ENCODE measurements at places on chromosomes 5 and 9.

DNA sequence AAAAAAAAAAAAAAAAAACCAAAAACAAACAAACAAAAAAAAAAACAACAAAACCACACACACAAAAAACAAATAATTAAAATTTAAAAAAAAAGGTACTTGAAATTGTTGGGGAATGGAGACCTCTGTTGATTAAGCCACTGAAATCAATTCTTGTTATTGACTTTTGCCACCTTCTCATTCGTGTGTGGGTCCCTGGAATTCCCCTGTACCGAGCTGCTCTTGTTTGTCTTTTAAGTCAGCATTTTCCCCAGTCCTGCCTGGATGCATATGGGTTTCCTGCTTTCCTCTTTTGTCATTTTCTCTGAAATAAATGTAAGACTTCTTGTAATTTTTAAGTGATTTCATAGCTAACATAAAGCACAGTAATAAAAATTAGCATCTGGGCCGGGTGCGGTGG lies 45.5 kb downstream of the GPBP1 start:
- DNase-seq = no peak

DNA sequence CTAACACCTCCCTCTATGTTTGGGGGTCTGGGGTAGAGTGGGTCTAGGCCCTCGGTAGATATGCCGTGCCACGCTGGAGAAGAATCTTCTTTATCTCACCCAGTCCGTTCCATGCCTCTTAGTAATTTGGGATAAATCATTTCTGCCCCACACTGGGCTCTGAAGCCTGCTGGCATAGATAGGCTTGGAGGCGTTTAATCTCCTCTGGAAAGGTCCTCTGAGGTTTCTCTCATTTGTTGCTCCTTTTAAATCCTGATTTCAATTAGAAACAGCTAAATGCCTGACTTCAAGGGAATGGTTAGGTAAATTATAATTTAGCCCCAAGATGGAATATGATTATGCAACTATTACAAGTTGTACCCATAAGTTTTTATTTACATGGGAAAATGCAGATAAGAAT lies 57.8 kb upstream of the AKNA start:
- no peak for DNase-seq

DNA sequence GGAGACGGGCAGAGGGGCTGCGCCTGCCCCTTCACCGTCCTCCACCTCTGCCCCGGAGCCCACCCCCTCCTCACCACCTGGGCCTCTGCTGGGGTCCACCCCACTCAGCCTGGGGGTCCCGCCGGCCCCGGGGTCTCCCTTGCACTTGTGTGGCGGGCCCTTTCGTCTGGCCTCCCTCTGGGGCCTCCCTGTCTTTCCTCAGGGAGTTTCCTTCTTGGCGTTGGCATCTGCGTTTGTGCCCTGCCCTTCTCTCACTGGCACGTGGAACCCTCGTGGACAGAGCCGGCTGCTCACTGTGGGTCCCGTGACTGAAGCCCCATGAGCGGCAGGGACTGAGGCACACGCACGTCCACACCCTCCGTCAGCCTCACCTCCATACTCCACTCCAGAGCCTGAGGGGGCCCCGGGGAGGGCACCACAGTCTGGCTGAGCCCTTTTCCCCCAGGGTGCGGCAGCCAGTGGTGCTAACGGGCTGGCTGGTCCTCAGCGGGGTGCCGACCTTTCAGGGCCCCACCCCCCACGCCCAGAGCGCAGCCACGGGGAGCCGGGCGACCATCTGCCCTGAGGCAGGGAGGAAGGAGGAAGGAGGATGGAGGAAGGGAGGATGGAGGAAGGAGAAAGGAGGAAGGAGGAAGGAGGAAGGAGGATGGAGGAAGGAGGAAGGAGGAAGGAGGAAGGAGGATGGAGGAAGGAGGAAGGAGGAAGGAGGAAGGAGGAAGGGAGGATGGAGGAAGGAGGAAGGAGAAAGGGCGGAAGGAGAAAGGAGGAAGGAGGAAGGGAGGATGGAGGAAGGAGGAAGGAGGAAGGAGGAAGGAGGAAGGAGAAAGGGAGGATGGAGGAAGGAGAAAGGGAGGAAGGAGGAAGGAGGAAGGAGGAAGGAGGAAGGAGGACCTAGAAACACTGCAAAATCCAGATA lies 53.0 kb upstream of the NRARP start:
- no peak for DNase-seq

DNA sequence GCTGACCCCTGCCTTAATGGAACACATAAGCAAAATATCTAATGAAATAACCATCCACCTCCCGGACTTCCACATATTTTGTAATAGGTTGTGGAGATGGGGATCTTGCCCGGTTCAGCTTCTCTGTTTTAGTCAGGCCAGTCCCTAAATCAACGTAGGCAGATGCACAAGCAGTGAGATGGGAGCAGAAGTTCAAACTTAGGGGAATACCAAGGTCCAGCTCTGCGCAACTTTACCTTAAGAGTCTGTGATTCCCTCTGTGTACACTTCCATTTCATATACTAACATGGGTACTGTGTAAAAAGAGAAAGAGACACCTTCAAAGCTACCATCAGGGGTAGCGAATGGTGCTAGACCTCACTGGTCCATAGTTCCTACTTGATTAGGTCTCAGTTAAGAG lies 110.9 kb downstream of the NTRK2 start:
- DNase-seq = no peak

DNA sequence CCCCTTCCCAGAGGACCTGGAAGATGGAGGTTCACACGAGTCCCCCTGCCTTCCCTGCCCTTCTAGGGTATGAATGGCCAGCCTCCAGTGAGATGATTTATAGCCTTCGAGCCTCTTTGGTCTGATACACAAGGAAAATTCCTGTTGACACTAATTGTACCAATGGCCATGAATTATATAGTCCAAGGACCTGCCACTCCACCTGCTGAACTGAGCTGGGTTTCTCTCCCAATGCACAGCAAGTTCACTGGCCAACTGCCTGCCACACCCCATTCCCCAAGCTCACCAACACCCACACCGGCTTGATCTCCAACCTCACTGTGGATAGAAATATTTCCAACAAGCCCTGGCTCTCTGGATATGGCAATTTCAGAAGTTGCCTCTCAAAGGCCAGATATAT lies 9.3 kb upstream of the ADRA1B start:
- DNase-seq = no peak

DNA sequence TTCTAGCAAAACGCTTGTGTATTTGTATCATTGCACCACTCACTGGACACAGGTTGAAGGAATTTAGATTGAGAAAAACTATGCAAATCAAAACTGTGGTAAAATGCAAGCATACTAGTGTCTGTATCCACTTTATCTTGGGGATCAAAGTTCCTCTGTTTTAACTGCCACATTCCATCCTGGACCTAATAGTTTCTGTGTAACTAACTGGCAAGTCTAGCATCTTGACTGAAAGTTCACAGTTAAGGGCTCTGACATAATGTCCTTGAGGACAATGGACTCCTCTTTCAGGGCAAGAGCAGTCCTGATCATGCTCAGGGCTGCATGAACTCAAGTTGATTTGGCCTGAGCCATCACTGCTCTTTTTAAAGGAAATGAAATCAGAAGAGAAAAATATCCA lies 30.7 kb downstream of the NFIB start:
- no peak for DNase-seq

- DNase-seq = no peak
Measured at GRCh38 chr9:123419091-123419490, 63.1 kb downstream of the CRB2 start.

GRCh38 chr5:175829813-175830585 lies 41.4 kb upstream of the CPLX2 start:
- no peak for DNase-seq

GRCh38 chr5:33939556-33940262 lies 3.5 kb downstream of the RXFP3 start:
- no peak for DNase-seq

GRCh38 chr5:124054564-124054963 lies 542.6 kb downstream of the CSNK1G3 start:
- DNase-seq = no peak

- DNase-seq = no peak
Measured at GRCh38 chr9:16352791-16353401, 517.6 kb downstream of the BNC2 start.
